ENCODE measurements at places on chromosomes 2 and 18.

DNA sequence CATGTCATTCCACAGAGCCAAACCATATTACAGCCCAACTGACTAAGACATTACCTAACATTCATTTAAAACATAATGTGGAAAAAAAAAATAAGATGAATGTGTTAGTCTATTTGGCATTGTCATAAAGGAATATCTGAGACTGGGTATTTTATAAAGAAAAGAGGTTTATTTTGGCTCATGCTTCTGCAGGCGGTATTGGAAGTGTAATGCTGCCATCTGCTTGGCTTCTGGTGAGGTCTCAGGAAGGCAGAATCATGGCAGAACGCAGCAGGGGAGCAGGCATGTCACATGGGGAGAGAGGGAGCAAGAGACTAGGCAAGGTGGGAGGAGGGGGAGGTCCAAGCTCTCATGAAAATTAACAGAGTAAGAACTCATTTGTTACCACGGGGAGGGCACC is 504.8 kb upstream of the LRATD1 start:
- no peak for DNase-seq

DNA sequence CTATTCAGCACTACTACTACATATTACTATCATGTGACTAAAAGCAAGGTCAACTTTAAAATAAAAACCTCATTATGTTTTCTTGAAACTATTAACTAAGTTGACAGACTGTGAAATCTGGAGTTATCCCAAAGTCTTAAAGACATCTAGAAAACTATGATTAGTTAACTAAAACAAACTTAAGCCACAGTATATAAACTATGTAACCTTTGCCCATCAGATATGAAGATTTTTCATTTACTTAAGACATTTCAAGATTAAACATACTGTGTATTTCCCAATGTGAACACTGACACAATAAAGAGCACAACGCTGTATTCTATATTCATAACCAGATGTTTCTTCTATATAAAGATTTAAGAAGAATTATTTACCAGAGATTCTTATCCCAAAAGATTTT is 33.5 kb upstream of the CACNB4 start:
- DNase-seq, result no peak

DNA sequence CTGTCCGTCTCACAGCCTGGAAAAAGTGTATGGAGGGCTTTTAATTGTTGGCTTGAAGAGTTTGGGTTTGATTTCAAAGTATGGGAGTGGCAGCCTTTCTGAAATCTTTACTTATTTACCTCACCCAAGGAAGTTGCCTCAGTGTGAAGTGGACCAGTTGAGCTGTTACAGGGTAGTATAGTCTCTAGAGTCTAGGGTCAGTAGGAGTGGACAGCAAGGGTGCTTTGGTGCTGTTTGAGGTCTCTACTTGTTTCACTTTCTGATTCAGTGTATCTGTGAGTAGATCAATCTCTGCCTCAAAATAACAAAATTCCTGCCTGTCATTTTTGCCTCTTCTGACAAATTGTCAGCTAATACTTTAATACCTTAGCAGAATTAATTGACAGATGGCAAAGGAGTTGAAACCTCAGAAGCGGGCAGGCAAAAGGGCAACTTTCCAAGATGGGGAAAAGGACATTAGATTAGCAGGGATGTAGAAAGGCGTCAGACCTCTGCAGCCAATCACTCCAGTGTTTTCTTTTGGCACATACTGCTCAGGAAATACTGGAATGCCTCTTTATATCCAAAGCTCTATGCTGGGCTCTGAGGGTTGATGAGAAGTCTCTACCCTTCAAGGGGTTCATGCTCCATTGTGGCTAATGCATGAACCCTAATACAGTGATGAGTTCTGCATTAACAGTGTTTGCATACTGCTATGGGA is 5.9 kb downstream of the RIOK3 start:
- DNase-seq, result no peak

DNA sequence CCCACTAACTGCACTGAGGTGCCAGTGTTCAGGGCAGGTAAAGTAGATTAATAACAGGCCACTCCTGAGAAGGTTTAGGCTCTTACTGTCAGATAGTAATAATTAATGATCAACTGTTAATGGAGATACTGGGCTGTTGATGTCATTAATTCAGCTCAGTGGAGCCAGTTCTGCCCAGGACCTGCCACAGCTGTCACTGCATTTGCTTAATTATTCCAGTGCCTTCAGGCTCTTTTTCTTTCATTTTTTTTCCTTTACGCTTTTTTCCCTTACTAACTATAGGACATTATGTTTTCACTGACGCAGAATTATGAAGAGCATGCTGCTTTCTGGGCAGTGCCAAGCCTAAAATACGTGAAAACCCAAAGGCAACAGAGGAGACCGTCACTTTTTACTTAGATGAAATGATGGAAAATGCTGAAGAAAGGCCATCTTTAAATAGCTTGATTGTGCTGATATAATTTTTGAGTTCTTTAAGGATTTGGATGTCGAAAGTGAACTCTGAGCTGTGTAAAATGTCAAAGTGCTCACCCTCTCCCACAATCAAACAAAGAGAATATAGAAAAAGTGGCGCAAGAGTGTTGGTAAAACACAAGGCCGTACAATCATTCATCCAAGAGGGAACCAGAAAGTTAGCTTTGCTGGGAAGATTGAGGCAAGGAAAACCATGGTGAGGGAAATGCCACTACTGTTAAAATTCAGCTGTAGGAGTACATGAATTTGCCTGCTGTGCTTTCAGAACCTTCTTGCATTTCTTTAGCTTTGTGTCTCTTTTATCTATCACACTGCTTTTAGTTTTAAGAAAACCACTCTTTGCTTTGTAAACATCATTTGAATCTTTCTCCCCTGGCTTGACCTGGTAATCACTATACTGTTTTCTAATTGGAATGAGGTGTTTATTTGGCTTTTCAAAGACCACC is 192.0 kb upstream of the ZEB2 start:
- DNase-seq, result no peak

DNA sequence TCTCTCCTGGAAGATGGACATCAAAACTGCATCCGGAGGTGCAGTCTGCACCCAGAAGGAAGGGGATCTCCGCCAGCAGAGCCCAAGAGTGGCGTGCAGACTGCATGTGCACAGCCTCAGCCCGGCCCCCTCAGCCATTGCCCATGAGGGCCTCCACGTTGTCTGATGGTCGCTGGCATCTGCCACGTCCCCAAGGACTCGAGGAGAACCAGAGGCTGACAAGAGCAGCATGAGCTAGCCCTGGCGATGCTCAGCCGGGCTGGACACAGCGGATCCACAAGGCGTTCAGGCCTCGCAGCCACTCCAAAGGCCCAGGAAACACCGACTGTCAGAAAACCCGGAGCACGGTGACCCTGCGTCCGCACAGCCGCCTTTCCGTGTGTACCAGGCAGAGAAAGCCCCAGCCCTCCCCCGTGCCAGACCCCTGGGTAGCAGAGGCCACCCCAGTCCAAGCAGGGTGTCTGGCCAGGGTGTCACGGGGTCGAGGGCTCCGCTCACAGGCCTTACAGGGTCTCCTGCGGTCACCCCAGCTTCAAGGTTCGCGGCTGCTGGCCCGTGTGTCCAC is 48.3 kb downstream of the SLC66A2 start:
- DNase-seq, result no peak

DNA sequence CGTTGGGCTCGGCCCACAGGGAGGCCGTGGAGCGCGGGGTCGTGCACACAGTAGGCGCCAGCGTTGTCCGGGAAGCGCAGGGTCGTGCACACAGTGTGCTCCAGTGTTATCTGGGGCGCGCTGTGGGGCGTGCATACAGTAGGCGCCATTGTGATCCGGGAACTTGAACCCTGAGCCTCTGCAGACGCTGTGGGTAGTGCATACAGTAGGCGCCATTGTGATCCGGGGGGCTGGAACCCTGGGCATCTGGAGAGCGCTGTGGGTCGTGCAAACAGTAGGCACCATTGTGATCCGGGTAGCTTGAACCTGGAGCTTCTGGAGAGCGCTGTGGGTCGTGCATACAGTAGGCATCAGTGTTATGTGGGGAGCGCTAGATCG is 793 bp downstream of the ZNF236 start:
- DNase-seq, result no peak

DNA sequence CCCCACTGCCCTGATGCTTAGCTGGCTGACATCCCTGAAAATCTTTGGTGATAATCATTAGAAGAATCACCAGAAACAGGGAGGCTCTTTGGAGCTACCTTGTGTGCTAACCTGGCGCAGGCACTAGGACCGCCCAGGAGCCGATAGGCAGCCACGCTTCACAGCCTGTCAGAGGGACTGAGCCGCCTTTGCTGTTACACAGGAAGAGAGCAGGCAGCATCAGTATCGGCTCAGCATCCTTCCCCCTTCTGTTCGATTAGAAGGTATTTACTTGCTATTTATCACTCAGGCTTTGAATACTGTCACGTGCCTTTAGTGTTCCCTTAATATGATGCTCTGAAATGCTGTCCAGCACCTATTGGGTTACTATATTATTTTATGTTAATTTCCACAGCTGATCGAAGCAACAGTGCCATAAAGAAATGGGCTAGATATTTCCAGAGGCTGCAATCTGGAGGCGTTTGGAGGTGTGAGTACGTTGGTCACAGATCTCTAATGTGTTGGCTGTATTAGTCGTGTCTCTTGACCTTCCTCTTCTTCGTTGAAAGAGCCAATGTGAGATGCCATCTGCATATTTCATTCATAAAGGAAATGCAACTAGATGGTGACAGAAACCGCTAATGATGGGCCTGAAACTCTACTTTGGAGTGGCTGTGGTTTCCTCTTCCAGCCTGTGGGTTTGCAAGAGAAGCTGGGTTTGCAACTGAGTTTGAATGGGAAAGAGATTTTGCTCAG is 110.4 kb upstream of the RAB27B start:
- DNase-seq, result no peak
